ENCODE measurements at places on chromosomes 2 and 18. TPM values are rescaled to one million over a fixed set of nuclear protein-coding genes. Genes with fewer than 3 reads are reported as not detected.
A peak's percentile ranks its signal among the peaks of the same experiment; 100 is the strongest.

DNA sequence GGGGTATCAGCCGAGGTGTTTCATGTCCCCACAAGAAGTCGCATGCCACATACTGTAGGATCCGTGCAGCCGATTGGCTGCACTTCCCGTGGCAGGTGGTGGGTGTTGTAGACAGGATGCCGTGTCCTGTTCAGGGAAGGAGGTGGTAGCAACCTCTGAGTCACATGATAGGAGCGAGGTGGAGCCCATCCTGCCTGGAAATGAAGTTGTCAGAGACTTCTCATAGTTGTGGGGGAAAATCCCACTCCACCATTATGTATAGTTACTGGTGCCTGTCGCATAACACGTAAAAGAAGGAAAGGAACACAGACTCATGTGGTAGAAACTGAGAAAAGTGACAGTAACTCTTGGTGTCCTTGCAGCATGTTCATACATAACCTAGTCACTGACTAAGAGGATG is 91.4 kb upstream of the IL1R2 start:
- H3K27me3 ChIP-seq: no peaks in the 10 kb centered on the region
- no peak overlapping the region for H3K4me3 ChIP-seq
- H3K36me3 ChIP-seq: peaks cover 3% of the 10 kb centered on the region
- DNase-seq: no peak
- H3K4me1 ChIP-seq: no peaks in the 10 kb centered on the region
- no peak overlapping the region for H3K27ac ChIP-seq

- H3K4me3 ChIP-seq: no peak overlapping the region
- no peak overlapping the region for H3K27ac ChIP-seq
- peaks cover 2% of the 10 kb centered on the region for H3K4me1 ChIP-seq
- no peak for DNase-seq
Measured at GRCh38 chr18:35693829-35694228, 112.3 kb downstream of the GALNT1 start.

DNA sequence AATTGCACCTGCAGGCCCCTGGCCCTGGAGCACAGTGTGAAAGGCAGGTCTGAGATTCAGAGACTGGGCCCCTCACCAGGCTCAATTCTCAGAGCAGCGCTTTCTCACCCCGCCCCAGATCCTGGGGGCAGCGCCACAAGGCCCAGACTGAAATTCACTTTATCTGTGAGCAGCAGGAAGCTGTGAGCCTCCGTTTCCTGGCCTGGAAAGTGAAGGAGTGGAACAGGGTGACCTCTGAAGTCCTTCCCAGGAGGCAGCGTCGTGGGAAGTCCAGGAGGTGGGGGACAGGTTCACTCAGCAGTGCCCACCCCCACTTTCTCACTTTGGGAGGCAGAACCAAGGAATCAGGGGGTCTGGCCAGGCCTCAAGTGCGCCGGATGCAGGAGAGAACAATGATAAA is 235.4 kb downstream of the NDUFA10 start:
- no peaks in the 10 kb centered on the region for H3K4me1 ChIP-seq
- H3K4me3 ChIP-seq: no peak overlapping the region
- no peak for DNase-seq
- H3K36me3 ChIP-seq: no peaks in the 10 kb centered on the region

GRCh38 chr2:183490489-183490888 is 366.2 kb downstream of the NUP35 start:
- no peak for DNase-seq
- H3K36me3 ChIP-seq: no peaks in the 10 kb centered on the region
- H3K27me3 ChIP-seq: peaks cover 2% of the 10 kb centered on the region
- H3K27ac ChIP-seq: no peak overlapping the region
- H3K4me3 ChIP-seq: no peak overlapping the region

DNA sequence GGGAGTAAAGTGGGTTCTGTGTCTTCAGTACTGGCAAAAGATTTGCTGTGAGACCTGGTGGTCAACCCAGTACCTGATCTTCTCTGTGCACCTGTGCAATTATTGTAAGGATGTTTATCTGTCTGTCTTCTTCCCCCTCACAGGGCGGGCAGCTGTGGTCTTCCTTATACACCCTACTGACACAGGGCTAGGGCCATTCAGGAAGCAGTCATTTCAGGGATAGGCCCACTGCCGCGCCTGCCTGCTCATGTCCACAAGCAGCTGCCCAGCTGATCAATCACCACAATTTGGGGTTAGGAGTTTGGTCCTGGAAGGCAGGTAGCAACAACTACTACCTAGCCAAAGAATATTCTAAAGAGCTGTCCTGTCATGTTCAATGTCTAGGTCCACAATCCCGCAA is 1.2 kb upstream of the CNNM4 start:
- no peaks in the 10 kb centered on the region for H3K36me3 ChIP-seq
- H3K4me3 ChIP-seq: no peak overlapping the region
- no peak for DNase-seq
- H3K27ac ChIP-seq: no peak overlapping the region

DNA sequence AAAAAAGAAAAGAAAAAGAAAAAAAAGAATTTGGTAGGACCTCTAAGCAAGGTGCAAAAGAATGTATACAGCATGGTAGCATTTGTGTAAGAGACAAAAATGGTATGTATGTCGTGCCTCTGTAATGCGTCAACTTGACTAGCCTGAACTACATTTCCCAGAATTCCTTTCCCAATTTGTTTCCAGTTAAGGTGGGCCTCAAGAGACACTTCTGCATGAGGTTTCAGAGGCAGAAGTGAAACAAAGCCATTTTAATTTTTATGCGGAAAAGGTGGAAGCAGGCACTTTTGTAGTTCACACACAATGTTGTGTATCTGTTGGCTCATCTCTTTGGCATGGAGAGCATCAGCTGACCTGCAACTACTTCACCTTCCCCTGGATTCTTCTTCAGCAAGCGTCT is 56.5 kb upstream of the PAPOLG start:
- peaks cover 4% of the 10 kb centered on the region for H3K27me3 ChIP-seq
- no peak for DNase-seq
- H3K4me1 ChIP-seq: no peaks in the 10 kb centered on the region
- no peaks in the 10 kb centered on the region for H3K36me3 ChIP-seq
- no peak overlapping the region for H3K27ac ChIP-seq
- H3K4me3 ChIP-seq: no peak overlapping the region

- DNase-seq: no peak
- no peak overlapping the region for H3K27ac ChIP-seq
- peaks cover 3% of the 10 kb centered on the region for H3K4me1 ChIP-seq
- H3K27me3 ChIP-seq: peaks cover 63% of the 10 kb centered on the region
- H3K4me3 ChIP-seq: no peak overlapping the region
Measured at GRCh38 chr18:37364237-37364636, 201.4 kb downstream of the CELF4 start.

The PLCD4 gene
- 4.1 TPM for total RNA-seq

GRCh38 chr2:101806701-101807100 is 109.2 kb downstream of the MAP4K4 start:
- peaks cover 78% of the 10 kb centered on the region for H3K4me1 ChIP-seq
- peak overlapping the region; percentile 92 for H3K27ac ChIP-seq
- H3K4me3 ChIP-seq: peak overlapping the region; percentile 50
- DNase-seq: no peak
- no peaks in the 10 kb centered on the region for H3K36me3 ChIP-seq

DNA sequence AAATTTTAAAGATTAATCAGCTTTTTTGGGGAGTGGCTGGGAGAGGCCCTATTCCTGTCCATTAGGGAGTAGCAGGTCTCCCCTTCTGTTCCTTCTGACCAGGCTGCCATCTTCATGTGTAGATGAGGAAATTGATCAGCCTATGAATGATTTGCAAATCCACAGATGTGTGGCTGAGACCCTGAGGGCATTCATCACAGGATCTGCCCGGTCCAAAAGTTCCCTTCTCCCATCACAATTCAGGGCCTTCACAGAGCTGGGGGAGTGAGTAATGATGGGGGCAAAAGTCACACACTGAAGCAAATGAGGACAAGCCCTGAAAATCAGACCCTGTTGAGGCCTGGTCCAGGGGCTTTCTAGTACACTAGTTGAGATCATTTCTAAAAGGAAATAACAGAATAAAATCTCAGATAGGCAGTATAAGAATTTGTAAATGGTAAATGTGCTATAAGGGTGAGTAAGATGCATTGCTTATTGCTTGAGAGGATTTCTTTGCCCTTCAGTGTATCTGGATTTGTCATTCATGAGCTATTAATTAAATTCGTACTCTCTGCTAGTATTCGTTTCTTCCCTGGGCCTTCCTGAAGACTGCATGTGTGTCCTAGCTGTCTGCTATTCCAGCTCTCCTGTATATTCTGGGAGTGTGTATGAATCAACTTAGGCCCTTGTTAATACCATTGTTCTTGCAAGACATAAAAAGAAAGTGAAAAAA is 53.2 kb downstream of the SETBP1 start:
- H3K4me3 ChIP-seq: no peak overlapping the region
- H3K27me3 ChIP-seq: no peaks in the 10 kb centered on the region
- H3K27ac ChIP-seq: peak overlapping the region; percentile 52
- H3K4me1 ChIP-seq: peaks cover 50% of the 10 kb centered on the region
- peaks cover 3% of the 10 kb centered on the region for H3K36me3 ChIP-seq

GRCh38 chr2:221289389-221289788 is 282.7 kb downstream of the EPHA4 start:
- no peak overlapping the region for H3K4me3 ChIP-seq
- no peak overlapping the region for H3K27ac ChIP-seq
- no peaks in the 10 kb centered on the region for H3K36me3 ChIP-seq

GRCh38 chr2:216083464-216084281 is 2.0 kb downstream of the TMEM169 start:
- H3K4me1 ChIP-seq: peaks cover 22% of the 10 kb centered on the region
- H3K27ac ChIP-seq: no peak overlapping the region
- no peak overlapping the region for H3K4me3 ChIP-seq
- no peaks in the 10 kb centered on the region for H3K36me3 ChIP-seq
- no peak for DNase-seq
- no peaks in the 10 kb centered on the region for H3K27me3 ChIP-seq

- peak; percentile 43 for DNase-seq
- H3K4me1 ChIP-seq: peaks cover 6% of the 10 kb centered on the region
- H3K27ac ChIP-seq: no peak overlapping the region
- H3K27me3 ChIP-seq: peaks cover 37% of the 10 kb centered on the region
Measured at GRCh38 chr2:26672818-26673393, 19.6 kb upstream of the KCNK3 start.

GRCh38 chr2:239482778-239483712 is 82.2 kb upstream of the HDAC4 start:
- H3K27me3 ChIP-seq: peaks cover 13% of the 10 kb centered on the region
- no peak for DNase-seq
- no peak overlapping the region for H3K27ac ChIP-seq
- H3K4me1 ChIP-seq: no peaks in the 10 kb centered on the region

- no peaks in the 10 kb centered on the region for H3K27me3 ChIP-seq
- H3K4me3 ChIP-seq: no peak overlapping the region
- no peak for DNase-seq
- H3K27ac ChIP-seq: no peak overlapping the region
Measured at GRCh38 chr18:32459361-32460101, 11.2 kb downstream of the GAREM1 start.

The CTIF gene
- 173 TPM for total RNA-seq

The LYG1 gene
- 0.99 TPM for total RNA-seq

- DNase-seq: no peak
- no peaks in the 10 kb centered on the region for H3K27me3 ChIP-seq
- H3K27ac ChIP-seq: no peak overlapping the region
- H3K4me3 ChIP-seq: no peak overlapping the region
Measured at GRCh38 chr2:144213797-144214196, 306.1 kb downstream of the ZEB2 start.

DNA sequence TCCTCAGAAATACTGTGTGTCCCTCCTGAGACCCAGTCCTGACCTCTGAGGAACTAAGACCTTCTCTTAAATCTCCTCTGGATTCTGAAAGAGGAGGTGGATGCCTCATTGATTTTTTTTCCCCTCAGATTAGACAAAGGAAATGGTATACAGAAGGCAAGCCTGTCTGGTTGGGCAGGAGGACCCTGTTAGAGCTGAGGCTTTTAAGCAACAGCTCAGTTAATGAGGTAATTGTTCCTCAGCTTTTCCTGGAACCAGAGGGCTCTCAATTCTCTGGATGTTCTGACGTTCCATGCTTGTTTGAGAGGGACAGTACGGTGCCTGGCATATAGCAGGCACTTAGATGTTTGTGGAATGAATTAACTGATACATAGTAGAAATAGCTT is 61.7 kb upstream of the MCFD2 start:
- no peak for DNase-seq
- H3K4me1 ChIP-seq: no peaks in the 10 kb centered on the region
- H3K4me3 ChIP-seq: no peak overlapping the region
- peaks cover 20% of the 10 kb centered on the region for H3K36me3 ChIP-seq
- H3K27ac ChIP-seq: no peak overlapping the region
- no peaks in the 10 kb centered on the region for H3K27me3 ChIP-seq

DNA sequence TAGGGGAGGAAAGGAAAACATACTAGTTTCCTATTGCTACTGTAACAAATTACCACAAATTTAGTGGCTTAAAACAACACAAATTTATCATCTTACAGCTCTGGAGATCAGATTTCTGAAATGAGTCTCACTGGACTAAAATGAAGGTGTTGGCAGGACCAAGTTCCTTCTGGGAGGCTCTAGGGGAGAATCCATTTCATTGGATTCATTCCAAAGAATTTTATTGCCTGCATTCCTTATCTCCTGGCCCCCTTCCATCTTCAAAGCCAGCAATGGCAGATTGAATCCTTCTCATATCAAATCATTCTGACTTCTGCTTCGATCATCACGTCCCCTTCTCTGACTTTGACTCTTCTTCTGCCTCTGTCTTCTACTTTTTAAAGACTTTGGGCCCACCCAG is 250.9 kb downstream of the IRS1 start:
- no peaks in the 10 kb centered on the region for H3K36me3 ChIP-seq
- no peak for DNase-seq
- no peak overlapping the region for H3K4me3 ChIP-seq

- DNase-seq: no peak
- no peaks in the 10 kb centered on the region for H3K27me3 ChIP-seq
- H3K4me3 ChIP-seq: no peak overlapping the region
- H3K27ac ChIP-seq: peak overlapping the region; percentile 10
- peaks cover 6% of the 10 kb centered on the region for H3K36me3 ChIP-seq
Measured at GRCh38 chr2:27901234-27901633, 10.7 kb downstream of the BABAM2 start.

DNA sequence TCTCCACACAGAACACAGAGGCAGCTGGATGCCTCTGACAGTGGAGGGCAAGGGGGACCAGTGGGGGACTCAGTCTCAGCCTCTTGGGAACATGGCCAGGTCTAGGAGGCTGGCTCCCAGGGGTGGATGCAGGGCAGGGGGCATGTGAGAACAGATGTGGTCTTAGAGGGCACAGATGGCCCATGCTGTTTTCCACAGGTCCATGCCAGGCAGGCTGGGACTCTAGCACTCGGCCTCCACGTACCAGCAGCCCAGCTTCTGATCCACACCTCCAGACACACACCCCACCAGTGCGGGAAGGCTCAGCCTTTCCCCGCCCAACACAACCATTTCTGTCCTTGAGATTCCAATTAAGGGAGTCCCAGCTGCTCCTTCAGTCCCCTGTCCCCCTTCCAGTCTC is 42.4 kb downstream of the TNS1 start:
- no peak for DNase-seq
- no peaks in the 10 kb centered on the region for H3K27me3 ChIP-seq
- no peak overlapping the region for H3K4me3 ChIP-seq
- H3K4me1 ChIP-seq: peaks cover 67% of the 10 kb centered on the region

- DNase-seq: no peak
- no peak overlapping the region for H3K4me3 ChIP-seq
- H3K36me3 ChIP-seq: peaks cover 2% of the 10 kb centered on the region
- H3K27ac ChIP-seq: no peak overlapping the region
Measured at GRCh38 chr2:7803515-7803914, 878.3 kb upstream of the ID2 start.

- no peaks in the 10 kb centered on the region for H3K36me3 ChIP-seq
- no peak overlapping the region for H3K27ac ChIP-seq
- no peak overlapping the region for H3K4me3 ChIP-seq
- DNase-seq: no peak
- H3K4me1 ChIP-seq: peaks cover 40% of the 10 kb centered on the region
Measured at GRCh38 chr2:64328415-64328722, 125.6 kb upstream of the LGALSL start.

GRCh38 chr18:9643549-9643948 is 29.2 kb upstream of the PPP4R1 start:
- DNase-seq: no peak
- H3K4me3 ChIP-seq: no peak overlapping the region
- peak overlapping the region; percentile 98 for H3K27ac ChIP-seq
- no peaks in the 10 kb centered on the region for H3K36me3 ChIP-seq
- H3K27me3 ChIP-seq: no peaks in the 10 kb centered on the region
